MCF 10A (cell line): ENCODE measurements at places on chromosomes 1 and 21. TPM values are rescaled to one million over a fixed set of nuclear protein-coding genes. Genes with fewer than 3 reads are reported as not detected.

TDRD5 gene
- 0.12 TPM in 1 of 2 replicates, not detected in the other for total RNA-seq

CD84 gene
- total RNA-seq = not detected in 2 replicates

- no peak for DNase-seq
These were observed 49.3 kb upstream of the GRIK3 start for GRCh38 chr1:37083603-37084002.

GRCh38 chr21:37915941-37916309, 332 bp downstream of the KCNJ6 start:
- no peak for DNase-seq

- no peak for DNase-seq
These were observed 11.0 kb downstream of the DLGAP3 start for GRCh38 chr1:34918386-34918976.

KCNE2 gene
- total RNA-seq = not detected in 2 replicates

DNA sequence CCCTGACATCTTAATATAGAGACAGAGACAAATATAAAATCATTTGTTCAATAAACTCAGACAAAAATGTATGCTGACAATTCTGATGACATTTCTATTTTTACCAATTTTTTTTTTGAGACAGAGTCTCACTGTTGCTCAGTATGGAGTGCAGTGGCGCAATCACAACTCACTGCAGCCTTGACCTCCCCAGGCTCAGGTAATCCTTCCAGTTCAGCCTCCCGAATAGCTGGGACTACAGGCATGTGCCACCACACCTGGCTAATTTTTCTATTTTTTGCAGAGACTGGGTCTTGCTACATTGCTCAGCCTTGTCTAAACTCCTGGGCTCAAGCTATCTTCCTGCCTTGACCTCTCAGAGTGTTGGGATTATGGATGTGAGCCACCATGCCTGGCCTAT, 13.6 kb upstream of the SIKE1 start:
- DNase-seq = no peak

HS2ST1 gene
- 20.4 and 24.4 TPM in 2 replicates for total RNA-seq

- DNase-seq = no peak
These were observed 20.3 kb downstream of the CD1B start for GRCh38 chr1:158311066-158311465.

TCHH gene
- 0.12 and 0.22 TPM in 2 replicates for total RNA-seq

DNA sequence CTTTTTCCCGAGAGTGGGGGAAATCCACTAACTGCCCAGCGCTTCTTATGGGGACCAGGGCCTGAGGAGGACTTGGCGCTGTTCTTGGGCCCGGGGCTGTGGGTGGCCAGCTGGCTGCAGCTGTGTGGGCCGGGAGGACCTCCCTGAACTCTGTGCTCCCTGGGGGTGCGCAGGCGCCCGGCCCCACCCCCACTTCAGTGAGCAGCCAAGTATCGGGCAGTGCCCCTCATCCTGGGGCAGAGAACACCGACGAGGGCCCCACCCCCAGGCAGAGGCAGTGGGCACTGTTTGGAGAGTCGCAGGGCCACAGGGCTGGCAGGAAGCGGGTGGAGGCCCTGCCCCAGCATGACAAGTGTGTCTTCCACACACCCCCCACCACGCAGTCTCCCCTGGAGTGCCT, 32.5 kb upstream of the SLC19A1 start:
- no peak for DNase-seq

HSD11B1 gene
- 0.21 and 0.39 TPM in 2 replicates for total RNA-seq

- peak; percentile 58 for DNase-seq
These were observed 548 bp upstream of the CDC20 start for GRCh38 chr1:43358121-43358745.

SYT14 gene
- total RNA-seq = 0.79 and 1.4 TPM in 2 replicates

GRCh38 chr1:227792216-227793078, 23.0 kb upstream of the PRSS38 start:
- no peak for DNase-seq

DNA sequence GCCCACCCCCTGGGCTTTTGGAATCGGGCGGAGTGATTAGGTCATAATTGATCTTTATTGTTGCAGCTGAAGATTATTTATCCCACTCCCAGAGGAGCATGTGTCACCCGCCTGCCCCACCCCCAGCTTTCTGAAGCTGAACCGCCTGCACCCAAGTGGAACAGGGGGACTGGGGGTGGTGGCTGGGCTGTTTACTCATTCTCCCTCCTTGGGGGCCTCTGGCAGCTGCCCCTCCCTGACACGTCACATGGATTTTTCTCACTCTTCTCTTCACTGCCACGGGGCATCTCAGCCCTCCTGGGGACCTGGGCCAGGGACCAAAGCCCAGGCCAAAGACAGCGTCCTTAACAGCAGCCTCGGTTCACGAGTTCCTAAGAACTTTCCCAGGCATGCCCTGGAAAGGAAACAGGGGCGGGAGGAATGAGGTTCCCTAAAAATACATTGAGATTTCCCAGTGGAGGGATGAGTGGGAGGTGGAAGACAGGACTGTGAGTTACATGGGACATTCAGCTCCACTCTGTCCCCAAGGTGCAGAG, 31.6 kb upstream of the SOX13 start:
- no peak for DNase-seq

- DNase-seq = peak; percentile 43
These were observed 503 bp upstream of the PIGM start for GRCh38 chr1:160032165-160032820.

DNA sequence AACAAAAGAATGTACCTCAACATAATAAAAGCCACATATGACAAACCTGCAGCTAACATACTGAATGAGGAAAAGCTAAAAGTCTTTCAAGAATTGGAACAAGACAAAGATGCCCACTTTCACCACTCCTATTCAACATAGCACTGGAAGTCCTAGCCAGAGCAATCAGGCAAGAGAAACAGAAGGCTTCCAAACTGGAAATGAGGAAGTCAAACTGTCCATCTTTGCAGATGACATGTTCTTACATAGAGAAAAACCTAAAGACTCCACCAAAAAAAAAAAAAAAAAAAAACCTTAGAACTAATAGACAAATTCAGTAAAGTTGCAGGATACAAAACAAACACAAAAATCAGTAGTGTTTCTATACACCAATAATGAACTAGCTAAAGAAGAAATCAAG, 20.2 kb downstream of the NSL1 start:
- no peak for DNase-seq

DNA sequence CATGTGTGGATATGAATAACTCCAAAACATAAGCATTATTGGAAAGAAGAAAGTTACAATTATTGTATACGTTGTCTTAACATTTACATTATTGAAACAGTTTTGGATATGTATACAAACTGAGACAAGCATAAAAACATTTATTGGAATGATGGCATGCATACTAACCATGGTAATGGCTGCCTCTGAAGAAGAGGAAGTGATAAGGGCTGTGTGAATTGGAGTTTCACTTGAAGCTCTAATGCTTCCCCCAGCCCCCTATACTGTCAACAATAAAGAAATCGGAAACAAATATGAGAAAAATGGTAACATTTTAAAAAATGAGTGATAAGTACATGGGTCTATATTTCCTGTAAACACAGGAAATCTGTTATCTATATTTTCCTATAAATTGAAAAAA, 367.7 kb upstream of the DPYD start:
- no peak for DNase-seq

GRCh38 chr1:79920960-79921669, 914.6 kb upstream of the ADGRL4 start:
- DNase-seq = no peak

GRCh38 chr1:81380436-81380835, 420.3 kb upstream of the ADGRL2 start:
- DNase-seq = no peak

CA14 gene
- 0.26 TPM in 1 of 2 replicates, not detected in the other for total RNA-seq

DYNLT5 gene
- not detected in 2 replicates for total RNA-seq

GRCh38 chr1:29801003-29801402, 564.7 kb downstream of the PTPRU start:
- no peak for DNase-seq

- no peak for DNase-seq
These were observed 559.8 kb downstream of the NPHP4 start for GRCh38 chr1:5432436-5432835.

DNA sequence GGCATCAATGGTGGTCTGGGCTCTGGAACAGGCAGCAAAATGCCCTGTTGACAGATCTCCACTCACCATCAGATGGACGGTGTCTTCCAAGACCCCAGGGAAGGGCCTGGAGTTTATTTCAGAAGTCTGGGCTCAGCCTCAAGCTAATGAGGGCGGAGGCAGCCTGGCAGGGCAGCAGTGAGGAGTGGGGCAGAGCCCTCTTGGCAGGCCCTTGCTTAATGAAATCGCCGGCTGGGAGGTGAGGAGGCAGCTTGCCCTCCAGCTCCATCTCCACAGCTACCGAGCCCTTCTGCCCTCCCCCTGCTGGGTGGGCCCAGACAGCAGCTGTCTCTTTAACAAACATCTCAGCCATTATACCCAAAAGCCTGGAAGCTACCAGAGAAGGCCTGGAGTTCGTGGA, 22.0 kb upstream of the GRIK3 start:
- DNase-seq = no peak

KRTAP10-6 gene
- total RNA-seq = not detected in 2 replicates

GRCh38 chr1:44705938-44706337, 25.0 kb downstream of the RNU5D-1 start:
- no peak for DNase-seq

PGLYRP3 gene
- total RNA-seq = not detected in 2 replicates

DNA sequence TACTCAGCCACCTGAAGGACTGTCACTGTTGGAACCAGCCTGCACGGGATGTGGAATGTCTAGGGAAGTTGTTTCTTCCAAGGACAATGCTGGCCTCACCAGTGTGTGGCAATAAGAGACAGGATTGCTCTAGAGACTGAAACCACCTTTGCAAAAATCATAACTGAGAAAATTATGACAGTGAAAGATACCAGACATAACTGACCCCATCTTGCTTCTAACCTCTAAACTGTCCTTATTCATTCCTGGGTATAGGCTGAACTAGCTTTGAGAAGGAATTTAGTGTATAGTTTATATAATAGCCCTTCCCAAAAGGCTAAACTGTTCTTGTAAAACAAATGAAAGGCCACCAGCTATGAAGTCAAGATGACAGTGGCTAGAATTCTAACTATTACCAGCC, 83.6 kb downstream of the IER5 start:
- no peak for DNase-seq

NPHS2 gene
- not detected in 2 replicates for total RNA-seq

DNA sequence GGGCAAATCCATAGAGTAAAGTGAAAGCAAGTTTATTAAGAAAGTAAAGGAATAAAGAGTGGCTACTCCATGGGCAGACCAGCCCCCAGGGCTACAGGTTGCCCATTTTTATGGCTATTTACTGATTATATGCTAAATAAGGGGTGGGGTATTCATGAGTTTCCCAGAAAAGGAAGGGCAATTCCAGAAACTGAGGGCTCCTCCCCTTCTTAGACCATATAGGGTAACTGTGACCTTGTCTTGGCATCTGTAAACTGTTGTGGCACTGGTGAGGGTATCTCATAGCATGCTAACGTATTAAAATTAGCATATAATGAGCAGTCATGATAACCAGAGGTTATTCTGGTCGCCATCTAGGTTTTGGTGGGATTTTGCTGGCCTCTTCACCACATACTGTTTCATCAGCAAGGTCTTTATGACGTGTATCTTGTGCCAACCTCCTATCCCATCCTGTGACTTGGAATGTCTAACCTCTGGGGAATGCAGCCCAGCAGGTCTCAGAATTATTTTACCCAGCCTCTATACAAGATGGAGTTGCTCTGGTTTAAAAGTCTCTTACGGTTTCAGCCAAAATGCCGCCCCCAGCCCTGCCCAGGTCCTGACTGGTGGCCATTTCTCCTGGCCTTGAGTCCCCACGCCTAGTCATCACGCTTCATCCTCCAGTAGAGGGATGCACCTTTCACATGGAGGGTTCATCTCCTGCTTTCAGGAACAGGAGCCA, 982 bp upstream of the TRIM17 start:
- DNase-seq = no peak

DNA sequence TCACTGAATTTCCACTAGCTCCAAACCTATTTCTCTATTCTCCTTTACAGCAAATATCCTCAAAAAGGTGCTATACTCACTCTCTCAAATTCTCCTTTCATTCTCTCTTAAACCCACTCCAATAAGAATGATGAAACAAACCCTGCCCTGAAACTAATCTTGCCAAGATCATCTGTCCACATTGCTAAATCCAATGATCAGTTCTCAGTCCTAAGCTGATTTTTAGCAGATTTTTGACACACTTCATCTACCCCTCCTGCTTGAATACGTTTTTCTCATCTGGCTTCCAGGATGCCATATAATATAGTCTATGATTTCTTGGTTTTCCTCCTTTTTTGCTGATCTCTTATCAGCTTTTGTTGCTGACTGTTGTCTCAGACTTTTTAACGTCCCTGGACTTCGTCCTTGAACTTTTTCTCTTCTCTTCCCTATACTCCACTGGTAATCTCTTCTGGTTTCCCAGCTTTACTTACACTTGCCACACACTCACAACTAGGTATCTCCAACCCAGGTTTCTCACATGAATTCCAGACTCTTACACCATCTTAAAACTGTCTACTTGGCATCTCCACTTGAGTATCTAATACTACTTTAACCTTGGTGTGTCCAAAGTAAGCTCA, 35.3 kb downstream of the RERE start:
- no peak for DNase-seq

MPZL1 gene
- total RNA-seq = 164 and 169 TPM in 2 replicates

DNA sequence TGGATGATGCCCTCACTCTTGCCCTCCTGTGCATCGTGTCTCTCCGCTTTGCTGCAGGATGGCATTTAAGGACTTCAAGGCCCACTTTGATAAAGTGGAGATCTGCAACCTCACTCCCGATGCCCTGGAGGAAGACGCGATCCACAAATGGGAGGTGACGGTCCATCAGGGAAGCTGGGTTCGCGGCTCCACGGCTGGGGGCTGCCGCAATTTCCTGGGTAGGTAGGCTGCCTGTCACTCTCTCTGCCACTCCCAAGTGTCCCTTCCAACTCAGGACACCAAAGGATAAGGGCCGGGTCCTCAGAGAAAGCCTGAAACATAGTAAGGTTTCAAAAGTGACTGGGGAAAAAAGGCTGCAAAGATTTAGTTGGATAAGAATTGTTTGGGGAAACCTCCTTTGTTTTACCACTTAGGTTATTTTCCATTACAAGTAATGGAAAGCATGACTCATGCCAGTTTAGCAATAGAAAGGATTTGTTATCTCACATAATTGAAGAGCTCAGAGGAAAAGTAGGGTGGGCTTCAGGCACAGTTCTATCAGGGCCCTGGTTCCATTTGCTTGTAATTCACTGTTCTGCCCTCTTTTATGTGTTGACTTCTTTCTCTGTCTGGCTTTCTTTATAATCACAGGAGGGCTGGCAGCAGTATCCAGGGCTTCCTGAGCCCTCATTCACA, 31.9 kb downstream of the CAPN9 start:
- DNase-seq = peak; percentile 40

GRCh38 chr1:1089731-1090423, 15.8 kb upstream of the RNF223 start:
- DNase-seq = no peak

GRCh38 chr1:201354151-201354900, 23.2 kb downstream of the TNNT2 start:
- DNase-seq = no peak

HRNR gene
- total RNA-seq = not detected in 2 replicates

CKS1B gene
- total RNA-seq = 285 and 289 TPM in 2 replicates

DNA sequence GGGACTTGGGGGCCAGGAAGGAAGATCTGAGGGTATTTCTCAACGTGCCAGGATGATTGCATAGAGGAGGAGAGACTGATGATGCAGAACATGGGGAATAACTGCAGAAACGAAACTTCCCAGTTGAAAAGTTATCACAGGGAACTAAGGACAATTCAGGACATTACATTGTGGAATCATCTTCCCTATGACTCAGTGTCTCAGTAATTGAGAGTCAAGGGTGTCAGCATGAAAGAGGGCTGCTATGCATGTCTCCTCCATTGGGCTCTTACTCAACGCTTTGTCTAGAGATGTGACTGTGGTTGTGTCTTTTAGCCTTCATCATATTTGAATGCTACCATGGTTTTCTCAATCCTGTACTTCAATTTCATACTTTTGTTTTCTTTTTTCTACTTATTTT, 48.9 kb upstream of the PTGFR start:
- peak; percentile 18 for DNase-seq

FAM72C gene
- total RNA-seq = 8.1 and 13.1 TPM in 2 replicates
